RKO (cell line): ENCODE measurements at places on chromosomes 3 and 15.

- DNase-seq: peak; percentile 18
These were observed 32.8 kb downstream of the SEC62 start for GRCh38 chr3:169999433-169999832.

- no peak for DNase-seq
These were observed 347.7 kb upstream of the ARPP21 start for GRCh38 chr3:35291471-35292236.

DNA sequence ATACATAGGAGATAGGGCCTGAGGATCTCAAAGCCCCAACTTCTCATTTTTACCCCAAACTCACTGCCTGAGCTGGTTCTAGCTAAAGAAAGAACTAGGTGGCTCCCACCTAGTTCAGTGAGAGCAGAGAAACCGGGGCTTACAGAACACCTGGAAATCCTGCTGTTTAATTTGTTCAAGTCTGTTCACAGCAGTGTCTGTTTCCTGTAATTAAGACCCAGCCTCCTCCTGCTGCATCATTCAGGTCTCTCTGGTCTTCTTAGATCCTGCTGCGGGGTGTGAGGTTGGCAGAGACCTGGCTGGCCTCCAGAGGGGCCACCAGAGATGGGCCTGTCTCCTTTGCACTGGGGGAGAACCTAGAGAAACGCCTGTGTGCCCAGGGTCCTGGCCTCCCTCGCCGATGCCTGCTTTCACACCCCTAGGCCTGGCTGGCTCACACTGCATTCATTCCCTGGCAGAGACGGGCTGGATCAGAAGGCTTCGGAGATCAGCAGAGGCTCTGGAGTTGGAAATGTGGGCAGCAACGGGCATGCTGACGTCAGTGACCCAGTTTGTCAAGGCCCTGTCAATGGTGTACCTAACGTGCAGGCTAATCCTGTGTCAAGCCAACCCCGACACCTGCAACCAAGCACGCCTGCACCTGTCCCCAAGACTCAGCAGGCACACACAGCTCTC lies 4.9 kb upstream of the CHRNA3 start:
- no peak for DNase-seq

- no peak for DNase-seq
These were observed 459.7 kb upstream of the EPHA6 start for GRCh38 chr3:96354742-96355141.

GRCh38 chr15:44713006-44713966 lies 2.0 kb downstream of the B2M start:
- DNase-seq: peak; percentile 56

- DNase-seq: no peak
These were observed 13.8 kb downstream of the HDC start for GRCh38 chr15:50251638-50252182.

GRCh38 chr3:54850484-54851018 lies 77.3 kb downstream of the LRTM1 start:
- no peak for DNase-seq

DNA sequence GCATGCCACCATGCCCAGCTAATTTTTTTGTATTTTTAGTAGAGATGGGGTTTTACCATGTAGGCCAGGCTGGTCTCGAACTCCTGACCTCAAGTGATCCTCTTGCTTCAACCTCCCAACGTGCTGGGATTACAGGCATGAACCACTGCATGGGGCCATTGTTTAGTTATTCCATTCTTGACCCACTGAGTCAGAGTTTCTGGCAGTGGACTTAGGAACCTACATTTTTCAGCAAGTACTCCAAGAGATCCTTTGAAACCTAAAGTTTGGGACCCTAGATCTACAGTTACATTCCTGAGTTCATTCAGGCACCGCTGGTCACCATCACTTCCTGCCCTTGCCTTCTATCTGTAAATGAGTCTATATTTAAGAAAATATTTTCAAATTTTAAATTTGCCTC lies 1.4 kb upstream of the TNFSF10 start:
- DNase-seq: no peak

GRCh38 chr3:58536501-58537411 lies at the start of gene ACOX2:
TSS of gene ACOX2 (minus strand) at chr3:58537190. CDS start at chr3:58535106, 2,084 bp downstream.
- DNase-seq: no peak

- DNase-seq: peak; percentile 54
These were observed 463.5 kb upstream of the RASGRP1 start for GRCh38 chr15:39028069-39028468.

DNA sequence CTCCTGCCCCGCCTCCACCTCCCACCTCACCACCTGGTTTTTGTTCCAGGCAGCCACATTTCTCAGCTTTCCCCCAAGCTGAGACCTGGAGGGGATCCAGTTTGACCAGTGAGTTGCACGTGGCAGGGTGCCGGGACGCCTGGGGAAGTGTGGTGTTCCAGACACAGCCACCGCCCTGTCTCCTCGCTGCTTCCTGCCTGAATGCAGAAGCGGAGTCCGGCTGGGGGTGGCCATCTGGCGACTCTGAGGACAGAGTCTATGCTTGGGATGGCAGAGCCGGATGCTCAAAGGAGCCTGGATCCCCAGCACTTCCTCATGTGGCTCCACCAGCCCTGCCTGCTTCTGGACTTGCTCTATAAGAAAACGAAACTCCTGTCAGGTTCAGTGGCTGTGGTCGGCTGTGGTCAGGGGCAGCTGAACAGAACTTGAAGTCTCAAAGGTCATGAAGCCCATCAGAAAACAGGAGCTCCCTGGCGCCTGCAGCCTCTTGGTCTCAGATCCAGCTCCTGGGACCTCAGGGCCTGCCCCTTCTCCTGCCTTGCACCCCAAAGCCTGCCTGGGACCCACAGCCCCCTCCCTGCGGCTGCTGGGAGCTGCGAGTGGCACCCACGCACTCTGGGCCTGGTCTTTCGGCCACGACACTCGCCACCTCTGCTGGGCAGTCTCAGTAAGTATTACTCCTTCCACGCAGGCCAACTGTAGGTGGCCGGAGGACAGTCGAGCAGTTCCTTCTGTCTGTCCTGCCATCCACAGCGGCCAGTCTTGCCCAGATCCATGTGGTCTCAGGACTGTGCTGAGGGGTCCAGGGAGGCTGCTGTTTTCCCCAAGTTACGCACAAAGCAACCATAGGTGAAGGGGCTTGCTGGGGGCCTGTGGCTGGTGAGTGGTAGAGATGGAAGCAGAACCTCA lies 112.8 kb upstream of the MEF2A start:
- no peak for DNase-seq

GRCh38 chr3:105715372-105715771 lies 153.4 kb downstream of the CBLB start:
- DNase-seq: peak; percentile 42

GRCh38 chr15:86399041-86399954 lies 319.6 kb downstream of the AGBL1 start:
- DNase-seq: no peak

GRCh38 chr3:46242120-46242519 lies at the start of gene CCR3:
TSS of gene CCR3 (plus strand) at chr3:46242460. CDS start at chr3:46265159, 22,699 bp downstream.
- DNase-seq: no peak

GRCh38 chr3:151434151-151434890 lies 26.5 kb downstream of the IGSF10 start:
- peak; percentile 60 for DNase-seq

- peak; percentile 7 for DNase-seq
These were observed 31.4 kb downstream of the NPTN start for GRCh38 chr15:73601451-73602445.

GRCh38 chr15:49212897-49213296 lies 42.9 kb downstream of the GALK2 start:
- DNase-seq: no peak

- DNase-seq: no peak
These were observed 445.4 kb downstream of the EPHB1 start for GRCh38 chr3:135240426-135240825.

GRCh38 chr15:56919031-56919608 lies 676 bp downstream of the TCF12 start:
- peak; percentile 87 for DNase-seq

- DNase-seq: no peak
These were observed 317.5 kb downstream of the GBE1 start for GRCh38 chr3:81443958-81444357.

DNA sequence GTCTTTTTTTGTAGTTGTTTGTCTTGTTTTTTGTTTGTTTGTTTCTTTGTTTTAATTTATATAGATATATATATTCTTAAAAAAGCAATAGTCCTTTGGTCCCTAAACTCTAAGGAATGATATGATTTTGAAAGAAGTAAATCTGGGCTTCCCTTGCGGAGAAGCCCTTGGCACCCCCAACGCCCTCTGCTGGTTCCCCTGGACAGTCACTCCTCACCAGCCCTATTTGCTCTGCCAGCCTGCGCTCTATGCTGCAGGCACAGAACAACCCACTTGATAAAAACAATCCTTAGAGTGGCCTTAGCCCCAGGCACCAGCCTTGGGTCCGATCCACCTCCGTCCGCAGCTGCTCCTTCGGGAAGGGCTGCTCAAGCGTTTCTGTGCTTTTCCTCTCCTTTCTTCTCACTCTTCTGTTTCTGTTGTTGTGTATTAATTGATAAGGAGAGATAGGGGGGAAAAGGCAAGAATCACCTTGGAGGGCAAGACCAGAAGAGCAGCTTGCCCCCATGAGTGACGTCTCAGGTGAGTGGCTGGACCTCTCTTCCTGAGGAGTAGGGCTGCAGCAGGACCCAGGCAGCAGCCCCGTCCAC lies 13.7 kb upstream of the PARP6 start:
- DNase-seq: peak; percentile 35

DNA sequence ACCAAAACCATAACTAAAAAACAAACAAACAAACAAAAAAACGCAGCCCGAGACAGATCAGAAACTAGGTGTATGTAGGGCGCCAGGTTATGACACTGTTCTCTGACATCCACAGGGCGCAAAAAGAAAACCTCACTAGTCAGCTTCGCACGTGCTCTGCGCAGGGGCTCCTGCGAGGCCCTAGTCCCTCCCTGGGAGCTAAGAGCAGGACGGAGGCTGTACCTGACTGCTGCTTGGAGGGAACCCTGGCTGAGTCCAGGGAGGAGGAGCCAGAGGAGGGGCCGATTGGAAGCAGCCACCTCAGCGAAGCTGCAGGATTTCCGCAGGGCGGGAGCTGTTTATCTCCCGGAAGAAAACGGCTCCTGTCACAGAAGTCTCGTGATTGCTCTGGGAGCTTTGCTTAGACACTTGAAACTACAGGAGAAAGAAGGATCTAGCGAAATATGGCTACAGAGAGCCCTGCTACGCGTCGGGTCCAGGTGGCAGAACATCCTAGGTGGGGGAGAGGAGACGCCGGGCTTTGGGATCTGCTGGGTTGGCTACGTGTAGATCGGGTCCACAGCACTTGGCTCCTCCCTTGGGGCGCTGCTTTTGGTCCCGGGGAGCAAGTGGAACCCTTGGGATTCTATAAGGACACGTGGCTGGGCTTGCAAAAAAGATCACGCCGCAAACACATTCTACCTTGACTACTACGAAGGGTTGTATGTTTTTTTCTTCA lies at the start of gene GALK2:
GALK2 (plus strand) TSS at position 368 of the 718 bp plus-strand sequence; CDS start at position 444, 76 bp downstream.
- DNase-seq: peak; percentile 95

GRCh38 chr3:145857956-145858355 lies 303.0 kb downstream of the PLOD2 start:
- no peak for DNase-seq

DNA sequence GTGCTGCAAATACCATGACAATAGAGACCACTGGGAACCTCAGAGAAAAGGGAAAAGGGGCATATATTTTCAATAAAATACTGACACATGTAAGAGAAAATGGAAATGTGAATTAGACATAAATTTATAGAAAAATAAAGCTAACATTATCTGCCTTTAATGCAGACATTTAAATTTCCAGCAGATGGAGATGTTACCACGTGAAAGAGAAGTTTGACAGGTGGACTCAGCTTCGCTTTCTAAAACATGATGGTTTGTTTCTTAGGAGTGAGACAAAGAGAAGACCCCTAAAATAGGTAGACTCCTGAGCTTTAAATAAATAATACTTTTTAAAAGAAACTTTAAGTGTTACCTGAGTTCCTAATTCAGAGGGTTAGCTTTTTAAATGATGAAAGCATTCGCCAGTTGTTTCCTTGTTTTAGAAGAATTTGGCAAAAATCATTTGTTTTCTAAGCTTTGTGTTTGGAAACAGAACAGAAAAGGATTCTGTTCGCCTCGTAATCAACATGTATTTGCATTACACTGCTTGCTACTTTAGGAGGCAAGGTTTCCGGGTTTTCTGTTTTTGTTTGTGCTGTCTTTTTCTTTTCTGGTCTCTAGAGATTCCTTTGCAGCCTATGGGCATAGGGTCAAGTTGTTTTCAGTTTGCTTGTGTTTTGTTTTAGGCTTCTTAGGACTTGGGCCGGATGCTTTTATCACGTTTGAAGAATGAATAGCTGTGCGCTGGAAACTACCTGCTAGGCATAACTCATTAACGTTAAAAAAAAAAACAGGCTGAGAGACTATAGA lies 271.4 kb downstream of the THSD4 start:
- DNase-seq: peak; percentile 14

DNA sequence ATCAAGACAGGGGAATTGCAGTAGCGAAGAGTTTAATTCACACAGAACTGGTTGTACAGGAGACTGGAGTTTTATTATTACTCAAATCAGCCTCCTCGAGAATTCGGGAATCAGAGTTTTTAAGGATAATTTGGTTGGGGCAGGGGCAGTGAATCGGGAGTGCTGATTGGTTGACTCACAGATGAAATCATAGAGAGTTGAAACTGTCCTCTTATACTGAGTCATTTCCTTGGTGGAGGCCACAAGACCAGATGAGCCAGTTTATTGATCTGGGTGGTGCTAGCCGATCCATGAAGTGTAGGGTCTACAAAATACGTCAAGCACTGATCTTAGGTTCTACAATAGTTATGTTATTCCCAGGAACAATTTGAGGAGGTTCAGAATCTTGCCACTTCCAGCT lies 5.3 kb upstream of the ZNF770 start:
- peak; percentile 44 for DNase-seq

GRCh38 chr3:139759470-139759869 lies 81.7 kb upstream of the NMNAT3 start:
- DNase-seq: no peak

DNA sequence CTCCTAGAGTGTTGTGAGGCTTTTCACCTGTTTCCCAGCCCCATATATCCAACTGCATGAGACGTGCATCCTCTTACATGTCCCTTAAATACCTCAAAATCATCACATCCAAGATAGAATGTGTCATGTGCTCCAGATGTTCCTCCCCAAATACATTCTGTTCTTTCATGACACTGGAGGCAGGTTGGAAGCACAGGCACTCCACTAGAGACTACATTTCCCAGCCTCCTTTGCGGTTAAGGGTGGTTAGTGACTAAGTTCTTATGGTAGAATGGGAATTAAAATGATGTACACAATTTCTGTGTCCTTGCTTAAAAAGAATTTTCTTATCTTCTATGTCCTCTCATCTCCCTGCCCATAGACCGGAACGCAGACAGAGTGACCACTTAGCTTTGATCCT lies 34.3 kb downstream of the TMEM40 start:
- DNase-seq: no peak

- DNase-seq: no peak
These were observed 71.0 kb upstream of the PRR23E start for GRCh38 chr3:127121885-127122284.
